T-helper 2 cell (primary cell): ENCODE measurements at places on chromosomes 7 and 10.

- no peak for DNase-seq
Measured at GRCh38 chr10:93280699-93281366, 201.3 kb downstream of the MYOF start.

DNA sequence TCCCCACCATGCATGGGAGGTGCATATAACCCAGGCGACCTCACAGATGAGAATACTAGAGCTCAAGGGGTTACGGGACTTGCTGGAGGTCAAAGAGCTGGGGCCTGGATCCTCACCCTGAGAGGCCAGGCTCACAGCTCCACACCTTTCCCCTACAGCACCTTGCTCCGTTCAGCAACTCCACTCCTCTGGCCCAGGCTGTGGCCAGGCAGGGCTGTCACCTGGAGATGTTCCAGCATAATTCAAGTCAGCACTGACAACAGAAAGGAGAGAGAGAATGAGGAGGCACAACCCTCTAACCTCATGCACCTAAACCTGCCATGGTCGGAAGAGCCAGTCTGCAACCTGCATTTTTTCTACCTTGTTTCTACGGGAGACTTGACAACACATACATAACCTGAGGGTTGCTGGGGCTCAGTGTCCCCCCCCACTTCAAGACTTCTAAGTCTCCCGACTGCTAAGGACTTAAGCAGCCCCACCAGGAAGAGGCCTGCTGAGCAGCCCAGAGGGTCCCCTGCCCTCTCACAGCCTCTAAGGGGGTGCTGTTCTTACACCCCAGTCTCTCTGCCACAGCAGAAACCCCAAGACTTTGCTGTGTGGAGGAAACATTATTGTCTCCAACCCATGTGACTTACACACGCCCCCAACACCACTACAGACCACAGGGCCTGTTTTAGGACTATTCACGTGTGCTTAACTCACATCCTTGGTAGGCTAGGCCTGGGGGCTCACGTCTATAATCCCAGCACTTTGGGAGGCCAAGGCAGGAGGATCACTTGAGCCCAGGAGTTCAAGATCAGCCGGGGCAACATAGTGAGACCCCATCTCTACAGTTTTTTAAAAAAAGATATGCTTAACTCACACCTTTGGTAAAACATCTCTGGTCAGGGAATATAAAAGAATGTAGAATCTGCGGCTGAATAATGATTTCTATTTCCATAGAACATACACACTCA lies 175.6 kb downstream of the FAM107B start:
- peak; percentile 37 for DNase-seq

- DNase-seq: no peak
Measured at GRCh38 chr7:99597762-99598501, at the start of gene TMEM225B. Gene TMEM225B, plus strand, starts transcription at chr7:99598267. Its CDS starts 6,122 bp downstream, at chr7:99604389.

DNA sequence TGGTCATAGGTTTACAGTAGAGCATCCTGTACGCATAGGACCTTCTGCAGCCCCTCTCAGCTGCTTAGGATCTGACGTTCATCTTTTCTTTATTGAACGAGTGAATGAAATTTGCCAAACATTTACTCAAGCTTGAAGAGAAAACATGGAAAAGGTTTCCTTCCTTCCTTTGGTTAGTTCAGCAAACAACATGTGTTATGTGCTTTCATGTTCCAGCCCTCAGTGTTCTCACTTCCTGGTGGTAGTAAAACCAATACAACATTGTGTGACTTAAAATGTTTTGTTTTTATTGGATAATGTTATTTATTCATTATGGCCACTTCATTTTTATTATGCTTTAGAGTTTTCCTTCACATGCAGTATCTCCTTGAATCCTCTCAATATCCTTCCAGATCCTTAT lies 1.4 kb upstream of the CDCA7L start:
- no peak for DNase-seq

GRCh38 chr7:106041140-106041717 lies 70.9 kb downstream of the SYPL1 start:
- DNase-seq: peak; percentile 42

GRCh38 chr7:158710651-158711102 lies 6.1 kb upstream of the NCAPG2 start:
- DNase-seq: no peak

GRCh38 chr10:78947226-78947625 lies 121.5 kb upstream of the ZMIZ1 start:
- DNase-seq: no peak

- no peak for DNase-seq
Measured at GRCh38 chr10:123800821-123801220, 90.8 kb downstream of the CPXM2 start.

DNA sequence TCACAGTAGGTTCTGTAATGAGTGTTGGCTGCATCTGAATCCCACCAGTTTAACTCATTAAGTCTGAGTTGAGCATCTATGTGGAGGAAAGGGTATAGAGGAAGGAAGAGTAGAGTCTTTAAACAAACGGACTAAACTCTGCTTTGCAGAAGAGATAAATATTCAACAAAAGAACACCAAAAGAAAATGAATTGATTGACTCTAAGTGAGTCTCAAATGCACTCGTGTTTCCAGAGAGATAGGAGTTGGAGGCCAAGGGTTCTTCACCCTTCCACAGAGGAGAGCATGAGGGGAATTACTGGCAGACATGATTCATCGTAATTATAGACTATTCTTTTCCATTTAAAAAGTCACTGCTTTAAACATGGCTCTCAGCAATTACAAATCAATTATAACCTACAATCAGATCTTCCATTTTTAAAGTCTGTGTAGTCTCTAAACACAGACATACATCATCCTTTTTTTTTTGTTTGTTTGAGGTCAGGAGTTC lies 56.3 kb downstream of the PLPP4 start:
- DNase-seq: no peak

DNA sequence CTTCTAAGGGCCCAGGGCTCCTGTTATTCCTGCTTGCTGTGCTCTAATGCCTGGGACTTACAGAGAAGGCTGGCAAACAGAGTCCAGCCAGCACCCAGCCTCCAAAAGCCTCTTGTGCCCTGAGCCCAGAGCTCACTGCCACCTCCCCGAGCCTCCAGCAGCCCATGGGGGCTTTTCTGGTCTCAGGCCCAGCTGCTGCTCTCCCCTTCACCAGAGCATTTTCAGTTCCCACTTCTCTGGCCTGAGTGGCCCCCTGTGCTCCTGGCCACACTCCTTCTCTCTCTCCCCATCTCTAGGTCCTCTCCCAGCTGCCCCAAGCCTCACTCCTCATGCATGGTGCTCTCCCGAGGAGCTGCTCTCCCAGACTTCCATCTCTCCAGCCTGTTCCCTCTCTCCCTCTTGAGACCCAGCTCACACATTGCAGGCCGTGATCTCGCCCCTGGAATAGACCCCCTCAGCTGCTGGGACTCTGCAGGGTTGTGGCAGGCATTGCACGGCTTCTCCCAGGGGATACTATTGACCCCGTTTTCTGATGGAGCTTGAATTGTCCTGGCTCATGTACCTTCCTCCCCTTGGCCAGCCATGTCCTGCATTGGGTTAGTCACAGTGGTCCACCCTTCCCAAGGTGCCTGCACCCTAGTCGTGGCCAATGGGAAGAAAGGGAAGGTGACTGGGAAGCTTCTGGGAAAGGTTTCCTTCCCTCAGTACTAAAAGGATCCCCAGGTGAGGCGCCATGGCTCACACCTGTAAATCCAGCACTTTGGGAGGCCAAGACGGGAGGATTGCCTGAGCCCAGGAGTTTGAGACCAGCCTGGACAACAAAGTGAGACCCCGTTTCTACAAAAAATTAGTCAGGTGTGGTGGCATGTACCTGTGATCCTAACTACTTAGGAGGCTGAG lies 9.0 kb upstream of the RASSF4 start:
- no peak for DNase-seq

DNA sequence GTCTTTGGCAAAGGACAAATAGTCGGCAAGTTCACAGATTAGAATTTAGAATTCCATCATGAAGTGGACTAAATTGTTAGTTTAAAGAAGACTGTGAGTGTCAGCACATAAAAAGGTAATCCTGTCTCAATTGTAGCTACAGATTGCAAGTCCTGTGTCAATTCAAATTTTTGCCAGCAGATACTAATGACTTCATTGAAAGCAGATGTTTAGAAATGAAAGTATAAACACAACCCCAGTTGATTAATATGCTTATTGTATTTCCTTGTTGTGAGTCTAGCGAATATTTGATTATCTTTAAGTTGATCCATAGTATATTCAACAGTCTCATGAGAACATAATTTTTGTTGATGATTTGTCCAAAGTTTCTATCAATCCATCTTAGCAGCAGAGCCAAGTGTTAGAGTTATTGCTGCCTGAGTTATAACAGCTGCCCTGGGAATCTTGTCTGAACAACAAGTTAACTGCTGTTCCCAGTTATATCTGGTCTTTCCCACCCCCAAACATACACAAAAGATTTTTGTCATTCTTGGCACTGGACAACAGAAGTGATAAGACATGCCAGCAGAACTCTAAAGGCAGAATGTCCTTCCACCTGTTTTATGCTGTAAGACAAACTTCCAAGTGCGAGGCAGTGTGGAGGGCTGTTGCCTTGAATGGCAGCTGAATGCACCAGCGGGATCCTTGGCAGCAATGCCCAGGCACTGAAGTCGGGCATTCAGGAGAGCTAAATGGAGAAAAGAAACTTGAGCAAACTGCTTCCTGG lies 21.3 kb upstream of the HERPUD2 start:
- no peak for DNase-seq

GRCh38 chr10:86770412-86770960 lies 14.1 kb downstream of the BMPR1A start:
- no peak for DNase-seq

GRCh38 chr10:132541601-132542011 lies 4.0 kb downstream of the INPP5A start:
- DNase-seq: no peak

DNA sequence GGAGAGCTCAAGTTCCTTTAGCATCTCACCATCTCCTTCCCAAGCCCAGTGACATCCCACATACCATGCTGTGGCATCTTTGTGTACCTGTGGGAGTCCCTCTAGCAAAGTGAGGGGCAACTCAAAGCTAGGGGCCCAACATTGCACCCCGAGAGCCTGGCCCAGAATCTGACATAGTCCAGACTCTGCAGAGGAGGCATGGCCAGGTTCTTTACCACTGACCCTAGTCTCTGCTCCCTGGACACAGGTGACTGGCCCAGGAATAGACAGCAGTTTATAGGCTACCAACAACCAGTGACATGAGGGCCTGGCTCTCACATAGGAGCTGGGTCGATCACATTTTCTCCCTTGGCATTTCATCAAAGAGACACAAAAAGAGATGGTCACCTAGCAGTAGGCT lies 444.0 kb upstream of the ZMIZ1 start:
- no peak for DNase-seq

DNA sequence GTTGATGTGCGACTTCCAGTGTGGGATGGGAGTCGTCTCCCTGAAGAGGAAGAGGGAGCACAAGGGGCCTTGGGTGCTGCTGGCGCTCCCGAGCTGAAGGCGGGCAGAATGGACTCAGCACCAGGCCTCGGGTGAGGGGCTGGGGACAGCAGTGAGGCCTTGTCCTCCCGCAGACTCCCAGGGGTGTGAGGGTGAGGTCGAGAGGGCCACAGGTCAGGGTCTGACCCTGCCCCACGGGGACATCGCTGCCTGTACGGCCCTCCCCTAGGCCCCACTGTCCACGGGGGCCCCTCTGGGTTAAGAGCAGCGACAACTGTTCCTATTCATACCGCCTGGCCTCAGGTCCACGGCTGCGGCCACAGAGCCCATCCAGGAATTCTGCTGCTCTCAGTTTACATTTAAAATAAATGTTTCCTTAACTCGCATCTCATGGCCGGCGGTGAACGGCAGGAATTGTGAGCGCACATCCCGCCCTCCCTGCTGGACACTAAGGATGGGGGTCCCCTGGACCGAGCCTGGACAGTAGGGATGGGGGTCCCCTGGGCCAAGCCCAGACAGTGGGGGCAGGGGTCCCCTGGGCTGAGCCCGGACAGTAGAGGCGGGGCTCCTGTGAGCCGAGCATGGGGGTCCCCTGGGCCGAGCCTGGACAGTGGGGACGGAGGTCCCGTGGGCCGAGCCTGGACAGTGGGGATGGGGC lies 61.7 kb downstream of the PDGFA start:
- no peak for DNase-seq

GRCh38 chr10:47286591-47287315 lies 13.2 kb upstream of the GDF10 start:
- DNase-seq: no peak

DNA sequence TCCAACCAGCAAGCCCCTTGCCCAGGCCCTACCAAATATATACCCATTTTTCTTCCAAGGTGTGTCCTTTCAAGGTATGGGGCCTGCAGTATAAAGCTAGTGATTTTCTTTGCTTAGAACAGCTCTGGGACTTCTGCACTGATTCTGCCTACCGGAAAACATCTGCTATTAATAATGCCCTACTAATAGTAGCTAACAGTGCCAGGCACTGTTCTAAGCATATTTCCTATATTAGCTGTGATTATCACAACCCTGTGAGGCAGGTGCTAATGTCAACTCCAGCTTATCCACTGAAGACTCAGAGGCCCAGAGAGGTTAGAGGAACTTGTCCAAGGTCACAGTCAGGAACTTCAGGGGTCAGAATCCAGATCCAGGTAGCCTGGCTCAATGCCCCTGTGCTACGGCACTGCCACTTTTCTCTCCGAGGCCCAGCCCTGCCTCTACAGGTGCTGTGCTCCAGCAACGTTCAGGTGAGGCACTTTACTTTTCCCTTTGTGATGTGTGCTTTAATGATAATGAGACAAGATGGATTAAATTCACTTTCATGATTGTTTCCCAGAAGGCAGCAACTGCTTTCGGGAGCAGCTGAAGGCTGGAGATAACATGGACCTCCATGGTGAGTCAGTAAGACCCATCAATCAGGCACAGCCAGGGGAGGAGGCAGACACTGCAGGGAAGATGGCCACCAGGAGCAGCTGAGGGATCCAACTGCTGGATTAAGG lies 26.7 kb downstream of the TAS2R41 start:
- DNase-seq: no peak

GRCh38 chr7:74042746-74043522 lies 15.0 kb downstream of the ELN start:
- DNase-seq: no peak

GRCh38 chr7:70044064-70044463 lies 445.8 kb downstream of the AUTS2 start:
- DNase-seq: no peak

DNA sequence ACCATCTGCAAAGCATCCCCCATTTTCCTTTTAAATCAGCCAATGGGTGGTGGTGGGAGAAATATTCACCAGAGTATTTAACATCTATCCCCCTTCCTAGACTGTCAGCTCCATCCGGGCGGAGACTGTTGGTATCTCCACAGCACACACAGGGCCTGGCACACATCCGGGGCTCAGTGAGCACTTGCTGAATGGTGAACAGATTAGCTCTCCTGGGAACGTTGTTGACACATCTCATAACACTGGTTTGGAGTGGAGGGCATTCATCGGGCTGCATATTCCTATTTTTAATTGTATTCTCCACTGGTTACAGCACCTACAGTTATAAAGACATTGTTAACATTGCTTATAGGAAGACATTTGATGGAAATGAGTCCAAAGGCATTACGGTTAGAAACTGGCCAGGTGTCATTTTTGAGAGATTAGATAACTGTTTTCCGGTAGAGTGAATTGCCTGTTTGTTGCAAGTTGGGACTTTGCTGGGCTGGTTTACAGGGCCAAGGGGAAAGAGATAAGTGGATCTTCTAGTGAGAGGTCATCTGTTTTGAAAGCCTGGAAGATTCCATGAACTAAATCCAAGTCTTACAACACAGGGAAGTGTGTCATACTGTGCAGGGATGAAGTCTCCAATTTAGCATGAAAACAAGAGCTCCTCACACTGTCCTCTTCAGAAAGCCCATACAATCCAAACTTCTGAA lies 101.8 kb downstream of the EGFR start:
- DNase-seq: no peak

GRCh38 chr7:120475994-120476393 lies 203.0 kb downstream of the KCND2 start:
- DNase-seq: no peak
